ENCODE measurements at places on chromosomes 16 and 17.

DNA sequence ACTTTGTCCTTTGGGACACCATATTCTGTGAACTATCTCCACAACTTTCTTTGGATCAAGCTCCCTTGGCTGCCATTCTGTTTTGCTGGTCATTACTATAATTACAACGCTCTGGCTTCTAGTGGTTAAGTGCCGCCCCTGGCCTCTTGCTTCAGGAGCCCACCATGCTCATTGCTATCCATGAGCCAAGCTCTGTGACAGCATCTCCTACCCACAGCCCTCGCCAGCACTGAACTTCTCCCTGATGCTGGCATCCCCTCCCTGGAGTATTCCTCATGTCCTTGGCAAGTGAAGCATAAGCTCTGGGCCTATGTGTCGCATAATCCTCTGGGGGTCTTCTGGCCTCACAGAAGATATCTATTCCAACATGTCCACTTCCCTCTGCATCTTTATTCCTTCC is 60.6 kb upstream of the DHX40 start:
- no peak for DNase-seq

- DNase-seq, result no peak
Observed at GRCh38 chr16:49111351-49111750, 170.3 kb downstream of the CBLN1 start.

DNA sequence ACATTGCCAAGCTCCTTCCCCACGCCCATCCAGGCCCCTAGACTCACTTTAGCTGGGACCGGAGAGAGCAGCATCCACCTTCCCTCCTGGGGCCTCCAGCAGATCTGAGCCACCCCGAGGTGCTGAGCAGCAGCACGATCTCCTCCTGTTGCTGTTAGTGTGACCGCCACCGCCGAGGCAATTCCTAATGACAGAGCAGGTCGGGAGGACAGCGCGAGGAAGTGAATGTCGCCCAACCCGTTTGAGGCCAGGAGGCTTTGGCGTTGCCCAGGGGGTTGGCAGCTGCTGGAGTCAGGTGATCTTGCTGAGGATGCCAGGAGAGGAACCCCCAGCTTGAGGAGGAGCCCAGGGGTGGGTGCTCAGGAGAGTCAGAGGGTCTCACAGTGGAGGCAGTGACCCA is at the start of gene RNF222:
TSS of gene RNF222 (minus strand) at position 192 of the 400 bp plus-strand sequence. CDS start 4,366 bp downstream, outside the sequence.
- DNase-seq, result no peak

- DNase-seq, result no peak
Observed at GRCh38 chr17:56739776-56740175, 93.9 kb downstream of the C17orf67 start.

GRCh38 chr17:60506312-60506711 is 19.7 kb downstream of the APPBP2 start:
- DNase-seq, result no peak

DNA sequence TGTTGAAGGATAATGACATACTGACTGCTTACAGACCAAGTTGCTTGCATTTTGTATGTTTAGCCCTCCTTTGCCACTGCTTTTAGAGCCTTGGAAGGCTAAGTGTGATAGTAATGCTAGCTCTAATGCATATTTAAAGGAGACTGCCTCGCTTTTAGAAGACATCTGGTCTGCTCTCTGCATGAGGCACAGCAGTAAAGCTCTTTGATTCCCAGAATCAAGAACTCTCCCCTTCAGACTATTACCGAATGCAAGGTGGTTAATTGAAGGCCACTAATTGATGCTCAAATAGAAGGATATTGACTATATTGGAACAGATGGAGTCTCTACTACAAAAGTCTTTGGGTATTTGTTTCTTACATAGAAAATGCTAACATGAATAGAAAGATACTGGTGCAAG is 19.1 kb downstream of the CAPNS2 start:
- no peak for DNase-seq

DNA sequence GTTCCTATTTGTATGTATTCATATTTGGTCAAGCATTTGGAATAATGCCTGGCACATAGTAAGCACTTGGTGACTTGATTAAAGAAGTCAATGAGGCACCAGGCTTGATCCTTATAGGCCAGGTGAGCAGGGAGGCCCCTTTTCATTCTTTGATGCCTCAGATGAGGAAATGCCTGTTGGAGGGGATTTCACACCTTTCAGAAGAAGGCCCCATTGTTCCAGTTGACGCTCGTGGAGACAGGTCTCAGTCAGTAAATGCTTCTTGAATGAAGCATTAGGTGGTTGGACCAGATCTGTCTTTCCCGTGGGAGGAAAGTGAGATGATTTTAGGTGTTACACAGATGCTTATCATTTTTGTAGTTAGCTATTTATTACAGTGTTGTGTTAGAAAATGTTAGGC is 13.0 kb downstream of the LCMT1 start:
- DNase-seq, result no peak

DNA sequence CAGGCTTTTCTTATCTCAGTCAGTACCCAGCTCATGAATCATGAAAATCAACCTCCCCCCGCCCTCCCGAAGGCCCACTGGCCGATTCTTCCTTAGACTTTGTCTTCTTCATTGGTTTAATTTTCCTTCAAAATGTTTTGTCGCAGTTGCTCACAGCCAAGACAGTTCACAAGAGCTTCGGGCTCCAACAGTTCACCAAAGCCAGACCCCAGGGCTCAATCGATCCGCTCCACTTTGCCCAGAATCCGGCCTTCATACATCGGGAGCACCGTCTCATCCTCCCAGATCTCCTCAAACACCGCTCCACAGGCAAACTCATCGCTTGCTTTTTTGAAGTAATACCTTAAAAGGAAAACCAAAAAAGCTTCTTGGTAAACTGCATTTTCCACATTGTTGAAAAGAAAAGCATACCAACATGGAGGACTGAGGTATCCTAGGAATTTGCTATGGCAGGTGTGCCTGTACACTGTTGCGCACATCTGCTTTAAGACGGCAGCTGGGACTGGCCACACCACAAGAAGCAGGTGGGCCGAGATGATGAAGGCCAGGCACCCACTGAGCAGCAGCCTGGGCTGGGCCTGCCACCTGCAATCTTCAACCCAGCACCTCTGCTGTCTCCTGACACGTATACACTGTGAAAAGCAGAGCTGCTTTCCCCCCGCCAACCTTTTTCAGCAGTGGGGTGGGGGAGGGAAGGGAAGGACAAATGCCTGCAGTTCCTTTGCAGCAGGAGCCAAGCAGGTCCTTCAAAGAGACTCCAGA is 31.5 kb downstream of the AXIN2 start:
- no peak for DNase-seq

GRCh38 chr17:79749156-79749815 is 18.5 kb downstream of the ENPP7 start:
- no peak for DNase-seq

DNA sequence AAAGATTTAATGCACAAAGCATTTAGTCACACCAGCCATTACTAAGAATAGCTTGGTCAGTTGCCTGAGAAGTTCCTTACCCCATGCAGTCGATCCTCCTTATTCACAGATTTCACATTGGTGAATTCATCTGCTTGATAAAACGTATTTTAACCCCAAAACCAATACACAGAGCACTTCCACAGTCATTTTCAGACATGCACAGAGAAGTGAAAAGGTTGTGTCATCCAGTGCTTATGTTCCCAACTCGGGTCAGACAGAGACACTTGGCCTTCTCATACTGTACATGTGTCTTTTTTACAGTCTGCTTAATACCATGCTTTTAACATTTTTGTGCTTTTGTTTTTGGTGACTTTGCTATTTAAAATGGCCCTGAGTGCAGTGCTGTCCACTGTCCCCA is 219.7 kb downstream of the SPECC1 start:
- no peak for DNase-seq

GRCh38 chr16:49567950-49568349 is 194.3 kb downstream of the C16orf78 start:
- no peak for DNase-seq

DNA sequence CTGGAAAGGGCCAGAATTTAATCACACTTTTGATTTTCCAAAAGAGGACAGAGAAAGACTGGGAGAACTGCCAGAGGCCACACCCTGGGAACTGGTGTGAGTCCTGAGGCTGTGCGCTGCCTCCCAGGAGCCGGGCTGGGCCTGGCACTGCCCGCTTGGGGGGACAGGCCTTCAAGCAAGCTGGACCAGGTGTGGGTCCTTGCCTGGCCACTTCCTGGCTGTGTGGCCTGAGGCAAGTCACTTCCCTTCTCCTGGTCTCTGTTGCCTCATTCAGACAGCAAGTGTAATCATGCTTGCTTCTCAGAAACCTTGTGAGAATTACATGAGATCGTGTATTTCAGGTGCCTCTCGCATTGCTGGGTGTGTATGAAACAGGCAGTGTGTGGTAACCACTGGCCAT is 143.0 kb downstream of the SNX29 start:
- DNase-seq, result no peak

- no peak for DNase-seq
Observed at GRCh38 chr16:65746941-65747340, 619.5 kb upstream of the CDH5 start.

GRCh38 chr17:39543664-39544063 is 64.1 kb downstream of the NEUROD2 start:
- no peak for DNase-seq

GRCh38 chr17:67642488-67642887 is 75.2 kb upstream of the NOL11 start:
- DNase-seq, result no peak

DNA sequence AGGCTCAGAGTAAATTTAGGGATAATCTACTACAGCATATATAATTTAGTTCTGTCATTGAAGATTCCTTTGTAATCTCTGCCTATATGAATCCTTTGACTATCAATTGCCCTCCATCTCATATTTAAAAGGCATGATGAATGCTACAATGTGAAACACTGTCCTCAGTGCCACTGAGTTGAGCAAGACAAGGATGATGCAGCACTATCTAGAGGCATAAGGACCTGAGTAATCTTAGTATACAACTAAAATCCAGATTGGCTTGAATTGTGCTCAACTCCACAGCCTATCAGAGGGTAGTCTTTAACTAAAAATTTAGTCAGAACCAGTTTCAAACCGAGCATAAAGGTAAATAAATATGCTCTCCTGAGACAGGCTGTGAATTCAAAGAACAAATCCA is 11.6 kb upstream of the STRADA start:
- DNase-seq, result no peak

GRCh38 chr17:70100983-70101382 is 26.0 kb downstream of the KCNJ16 start:
- DNase-seq, result no peak

- peak; percentile 78 for DNase-seq
Observed at GRCh38 chr16:28974007-28974436, 556 bp upstream of the SPNS1 start.

GRCh38 chr17:15213381-15214087 is 51.6 kb downstream of the PMP22 start:
- DNase-seq, result no peak

DNA sequence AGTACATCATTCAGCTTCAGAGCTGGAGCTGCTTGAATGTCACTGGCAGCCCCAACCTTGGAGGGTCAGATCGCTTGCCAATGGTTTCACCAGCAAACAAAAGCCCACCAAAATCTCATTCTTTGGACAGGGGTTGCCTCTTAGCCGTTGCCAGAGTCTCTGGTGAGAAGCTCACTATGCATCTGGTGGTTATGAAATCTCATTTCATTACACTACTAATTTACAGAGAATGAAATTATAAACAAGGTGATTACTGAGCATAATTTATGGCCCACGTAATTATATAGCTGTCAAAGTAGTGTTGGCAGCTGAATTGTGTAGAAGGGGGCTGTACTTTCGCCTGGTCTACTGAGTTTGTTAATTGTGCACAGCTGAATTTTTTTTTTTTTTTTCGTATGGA is 688.9 kb upstream of the KIF2B start:
- DNase-seq, result no peak

DNA sequence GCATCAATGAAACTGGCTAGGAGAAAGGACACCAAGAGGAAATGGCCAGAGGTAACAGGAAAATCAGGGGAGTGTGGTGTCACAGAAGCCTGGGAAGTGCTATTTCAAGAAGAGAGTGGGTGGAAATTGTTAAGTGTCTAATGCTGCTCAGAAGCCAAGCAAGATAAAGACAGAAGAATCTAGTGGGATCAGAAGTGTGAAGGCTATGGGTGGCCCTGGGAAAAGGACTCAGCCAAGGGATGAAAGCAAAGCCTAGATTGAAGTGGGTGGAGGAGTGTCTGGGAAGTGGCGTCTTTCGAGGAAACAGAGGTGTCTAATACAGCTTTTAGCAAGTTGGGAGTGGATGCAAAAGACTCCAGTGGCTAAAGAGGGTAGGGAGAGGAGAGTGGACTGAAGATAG is 13.4 kb downstream of the PDZD9 start:
- DNase-seq, result no peak

- no peak for DNase-seq
Observed at GRCh38 chr16:64809876-64810629, 311.8 kb downstream of the CDH11 start.
